Myometrial cell (primary cell): ENCODE measurements at places on chromosomes 11 and 22. TPM values are rescaled to one million over a fixed set of nuclear protein-coding genes. Genes with fewer than 3 reads are reported as not detected.

Gene ARHGEF17
- 26.5 and 31.0 TPM in 2 replicates for total RNA-seq

Gene CSF2RB
- not detected in 2 replicates for total RNA-seq

Gene SERPIND1
- total RNA-seq = 0.29 and 0.71 TPM in 2 replicates

Gene CDON
- 0.58 and 1.8 TPM in 2 replicates for total RNA-seq

Gene PDE3B
- total RNA-seq = 0.18 and 1.2 TPM in 2 replicates

Gene C11orf21
- total RNA-seq = under 0.01 TPM in 1 of 2 replicates, not detected in the other

Gene MMP12
- total RNA-seq = not detected in 2 replicates

Gene DEUP1
- total RNA-seq = not detected in 2 replicates

Gene GPHA2
- not detected in 2 replicates for total RNA-seq

Gene C1QTNF5
- total RNA-seq = 10.7 and 12.9 TPM in 2 replicates

Gene CARNS1
- 0.86 TPM in 1 of 2 replicates, not detected in the other for total RNA-seq

Gene OAF
- 98.4 and 129 TPM in 2 replicates for total RNA-seq

Gene MMP8
- total RNA-seq = not detected in 2 replicates

Gene MAPK8IP1
- total RNA-seq = 11.9 and 17.3 TPM in 2 replicates

Gene NTM
- total RNA-seq = 2.3 and 4.8 TPM in 2 replicates

Gene BMAL1
- 9.7 and 10.1 TPM in 2 replicates for total RNA-seq

Gene ZP1
- 0.89 TPM in 1 of 2 replicates, not detected in the other for total RNA-seq

Gene SPDYC
- not detected in 2 replicates for total RNA-seq

Gene OR6A2
- total RNA-seq = not detected in 2 replicates

Gene LDHAL6A
- total RNA-seq = not detected in 2 replicates

Gene OR2D2
- total RNA-seq = not detected in 2 replicates

Gene FAM181B
- not detected in 2 replicates for total RNA-seq

Gene RIMBP3B
- not detected in 2 replicates for total RNA-seq

Gene USP28
- 19.3 and 25.7 TPM in 2 replicates for total RNA-seq

Gene DERL3
- total RNA-seq = 2.3 TPM in 1 of 2 replicates, not detected in the other

Gene TRIM77
- total RNA-seq = not detected in 2 replicates

Gene CALCB
- not detected in 2 replicates for total RNA-seq

Gene SCARF2
- total RNA-seq = 25.9 and 26.8 TPM in 2 replicates

Gene ZFTA
- 12.1 and 13.3 TPM in 2 replicates for total RNA-seq

Gene LRRC32
- total RNA-seq = 1.6 and 6.9 TPM in 2 replicates

Gene OR2AT4
- not detected in 2 replicates for total RNA-seq

Gene MMP10
- 0.29 TPM in 1 of 2 replicates, not detected in the other for total RNA-seq

Gene CHRNA10
- 0.71 TPM in 1 of 2 replicates, not detected in the other for total RNA-seq

Gene BIK
- total RNA-seq = not detected in 2 replicates

Gene APOBEC3G
- total RNA-seq = 11.0 and 15.8 TPM in 2 replicates

Gene KRTAP5-9
- total RNA-seq = not detected in 2 replicates

Gene IL17RA
- 6.4 and 6.6 TPM in 2 replicates for total RNA-seq

Gene NRGN
- 11.5 and 18.8 TPM in 2 replicates for total RNA-seq

Gene C22orf42
- not detected in 2 replicates for total RNA-seq

Gene IGLL1
- total RNA-seq = not detected in 2 replicates

Gene ANGPTL5
- total RNA-seq = not detected in 2 replicates

Gene PRODH
- not detected in 2 replicates for total RNA-seq

Gene CD59
- total RNA-seq = 410 and 630 TPM in 2 replicates

Gene KDM4D
- total RNA-seq = 0.53 and 0.58 TPM in 2 replicates

Gene ADAMTS15
- total RNA-seq = under 0.01 TPM in 1 of 2 replicates, not detected in the other

Gene MPPED2
- total RNA-seq = not detected in 2 replicates

Gene MCAM
- 77.6 and 86.5 TPM in 2 replicates for total RNA-seq

Gene PTGDR2
- total RNA-seq = not detected in 2 replicates

Gene OR52E6
- not detected in 2 replicates for total RNA-seq

Gene APOA4
- not detected in 2 replicates for total RNA-seq

Gene P4HA3
- 4.8 and 8.4 TPM in 2 replicates for total RNA-seq

Gene CHADL
- total RNA-seq = 0.29 and 0.89 TPM in 2 replicates

Gene OR4A16
- not detected in 2 replicates for total RNA-seq

Gene CDKN1C
- total RNA-seq = 40.8 and 43.8 TPM in 2 replicates

Gene CYB5R2
- 89.5 and 93.7 TPM in 2 replicates for total RNA-seq

Gene TRIM49
- not detected in 2 replicates for total RNA-seq
